ENCODE measurements at places on chromosomes 6 and 20.

GRCh38 chr6:139863964-139864363 is 489.5 kb upstream of the CITED2 start:
- no peak for DNase-seq

DNA sequence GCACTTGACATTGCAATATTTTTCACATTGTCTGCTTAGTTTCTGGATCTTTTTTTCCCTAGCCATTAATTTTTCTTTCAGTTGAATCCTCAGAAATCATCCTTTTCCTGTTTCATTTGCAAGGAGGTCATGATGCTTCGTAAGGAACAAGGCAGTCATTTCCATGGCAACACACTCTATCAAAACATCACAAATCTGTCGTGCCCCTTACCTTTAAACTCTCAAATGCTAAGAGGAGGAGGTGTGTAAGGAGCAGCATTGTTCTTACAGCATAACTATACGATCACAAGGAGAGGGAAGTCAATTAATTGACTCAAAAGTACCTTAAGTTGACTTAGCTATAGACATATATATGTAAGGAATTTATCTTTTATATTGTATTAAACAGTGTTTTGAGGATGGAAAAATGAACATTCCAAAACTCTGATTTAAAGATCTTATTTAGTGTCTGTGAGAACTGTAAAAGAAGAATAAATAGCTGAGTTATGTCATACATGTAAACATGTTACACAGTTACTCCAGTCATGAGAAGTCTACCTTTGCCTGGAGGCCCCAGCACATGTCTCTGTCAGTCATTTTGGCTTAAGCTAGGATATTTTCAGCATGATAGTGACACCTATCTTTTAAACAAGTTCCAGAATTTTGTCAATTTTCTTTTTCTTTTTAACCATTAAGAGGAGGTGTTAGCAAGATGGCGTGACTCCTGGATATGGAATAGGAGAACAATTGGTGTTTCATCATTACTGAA is 41.6 kb downstream of the CDKAL1 start:
- no peak for DNase-seq

GRCh38 chr20:18272451-18272850 is 15.9 kb upstream of the ZNF133 start:
- DNase-seq = no peak

DNA sequence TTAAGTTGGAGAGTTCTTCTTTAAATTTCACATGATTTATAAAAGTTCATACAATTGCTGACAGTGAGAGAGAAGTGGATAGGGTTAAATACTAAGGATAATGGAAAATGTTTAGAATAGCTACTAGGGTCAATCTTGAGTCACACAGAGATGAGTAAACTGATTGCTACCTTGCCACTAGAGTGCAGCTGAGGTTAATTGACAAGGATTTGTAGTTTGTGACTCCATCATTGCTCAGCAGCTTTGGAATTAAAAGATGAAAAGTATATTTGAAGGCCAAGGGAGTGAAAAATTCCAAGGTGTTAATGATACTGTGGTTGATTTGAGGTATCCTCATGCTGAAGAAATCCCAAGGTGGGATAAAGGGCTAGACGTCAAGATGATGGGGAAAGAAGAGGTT is 524.0 kb downstream of the UTRN start:
- DNase-seq = peak; percentile 74

- DNase-seq = peak; percentile 20
Measured at GRCh38 chr6:51855310-51856082, 231.9 kb downstream of the PKHD1 start.

Measured in RCC 7860 (cell line).